ENCODE measurements at places on chromosomes 7 and 10. TPM values are rescaled to one million over a fixed set of nuclear protein-coding genes. Genes with fewer than 3 reads are reported as not detected.

Gene ADAM12
- 4.9 TPM for total RNA-seq

- no peak for DNase-seq
These were observed 16.1 kb upstream of the RAB11FIP2 start for GRCh38 chr10:118062798-118063238.

DNA sequence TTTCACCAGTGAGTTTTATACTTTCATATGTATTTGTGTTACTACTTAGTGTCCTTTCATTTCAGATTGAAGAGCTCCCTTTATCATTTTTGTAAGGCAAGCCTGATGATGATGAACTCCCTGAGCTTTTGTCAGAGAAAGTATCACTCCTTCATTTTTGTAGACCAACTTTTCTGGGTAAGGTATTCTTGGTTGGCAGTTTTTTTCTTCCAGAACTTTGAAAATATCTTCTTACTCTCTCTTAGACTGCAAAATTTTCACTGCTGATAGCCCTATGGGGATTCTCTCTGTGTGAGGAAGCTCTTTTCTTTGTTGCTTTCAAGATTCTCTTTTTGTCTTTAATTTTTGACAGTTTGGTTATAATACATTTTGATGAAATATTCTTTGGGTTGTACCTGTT lies 35.7 kb downstream of the CCDC7 start:
- DNase-seq, result no peak

DNA sequence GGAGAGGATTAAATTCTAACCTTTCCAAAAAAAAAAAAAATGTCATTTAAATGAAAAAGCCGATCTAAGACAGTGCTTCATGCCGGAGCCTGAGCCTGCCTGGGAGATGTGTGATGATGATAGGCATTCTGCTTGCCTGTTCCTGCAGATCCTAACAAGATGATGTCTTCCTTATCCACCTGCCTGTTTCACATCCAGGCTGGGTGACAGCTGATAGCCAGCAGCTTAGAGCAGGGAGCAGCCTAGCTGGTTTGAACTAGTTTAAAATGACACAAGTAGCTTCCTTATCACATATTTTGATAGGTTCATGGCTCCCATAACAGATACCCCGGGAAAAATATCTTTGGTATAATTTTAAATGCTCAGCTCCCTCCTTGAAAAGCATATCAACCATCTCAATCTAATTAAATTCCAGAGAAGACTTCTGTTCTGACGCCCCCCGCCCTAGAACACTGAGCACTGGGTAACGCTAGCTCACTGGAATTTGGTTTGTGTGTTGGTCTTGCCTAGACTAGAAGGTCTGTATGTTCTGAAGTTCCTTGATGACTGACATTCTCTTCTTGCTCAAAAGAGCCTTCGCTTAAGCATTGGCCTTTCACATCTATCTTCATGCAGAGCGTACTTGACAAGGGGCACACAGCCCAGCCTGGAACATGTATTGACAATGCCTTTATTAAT lies 96.9 kb upstream of the FGFR2 start:
- DNase-seq, result no peak

DNA sequence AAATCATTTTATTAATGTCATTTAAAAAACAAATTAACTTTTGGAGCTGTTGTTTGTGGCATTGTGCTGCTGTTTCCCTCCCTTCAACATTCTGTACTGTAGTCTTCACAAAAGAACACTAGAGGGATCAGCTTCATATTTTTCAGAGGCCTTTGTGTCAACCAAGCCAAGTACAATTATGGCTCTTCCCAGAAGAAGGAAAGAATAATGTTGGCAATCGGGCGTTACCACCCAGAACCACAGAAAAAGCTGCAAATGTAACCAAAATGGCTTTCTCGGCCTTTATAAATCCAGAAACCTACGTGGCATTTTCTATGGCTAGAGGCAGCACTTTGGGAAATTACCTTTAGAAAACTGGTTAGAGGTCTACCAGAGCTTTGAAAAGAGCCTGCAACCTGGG lies 98.8 kb upstream of the COL1A2 start:
- no peak for DNase-seq

Data from omental fat pad (tissue), 4 donors.